ENCODE measurements at places on chromosomes 3 and 15. TPM values are rescaled to one million over a fixed set of nuclear protein-coding genes. Genes with fewer than 3 reads are reported as not detected.
A peak's percentile ranks its signal among the peaks of the same experiment; 100 is the strongest.

- DNase-seq, result peak; percentile 74
These were observed 626.1 kb downstream of the MAGI1 start for GRCh38 chr3:65412588-65412987.

Gene IGDCC3
- not detected for polyA plus RNA-seq

GRCh38 chr3:23834082-23834870 lies 28.5 kb downstream of the UBE2E1 start:
- no peak for DNase-seq

GRCh38 chr3:120258009-120258408 lies 27.0 kb downstream of the GPR156 start:
- no peak for DNase-seq

DNA sequence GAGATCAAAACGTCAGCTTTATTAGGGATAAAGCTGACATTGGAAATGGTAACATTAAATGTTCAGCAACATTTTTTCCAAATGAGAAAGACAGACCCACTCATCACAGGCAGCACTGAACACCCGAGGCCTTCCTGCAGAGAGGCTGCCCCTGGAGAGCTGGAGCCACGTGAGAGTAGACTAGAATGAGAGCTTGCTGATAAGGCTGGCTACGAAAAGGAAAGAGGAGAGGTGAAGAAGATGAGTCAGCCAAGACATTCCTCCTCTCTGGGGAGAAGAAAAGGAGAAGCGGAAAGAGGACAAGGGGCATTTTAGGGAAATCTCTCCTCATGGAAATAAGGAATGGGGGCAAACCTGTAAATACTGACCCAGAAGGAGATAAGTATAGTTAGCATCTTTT lies 7.3 kb downstream of the CYP19A1 start:
- no peak for DNase-seq

DNA sequence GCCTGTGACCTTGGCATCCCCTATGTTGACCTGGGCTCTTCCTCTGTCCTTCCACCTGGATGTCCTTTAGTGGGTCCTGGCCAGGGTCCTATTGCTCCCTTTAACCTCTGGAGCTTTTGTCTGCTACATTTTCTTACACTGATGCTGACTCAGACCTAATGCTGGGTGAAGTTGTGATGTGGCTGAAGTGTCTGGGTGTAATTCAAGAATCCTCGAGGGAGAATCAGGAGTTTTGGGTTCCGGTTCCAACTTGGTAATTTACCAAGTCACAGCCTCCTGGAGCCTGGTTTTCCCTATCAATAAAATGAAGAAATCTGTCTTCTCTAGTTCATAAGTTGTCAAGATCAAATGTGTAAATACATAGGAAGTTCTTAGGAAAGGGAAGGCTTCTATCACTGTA lies 25.6 kb downstream of the CEP19 start:
- no peak for DNase-seq

- peak; percentile 44 for DNase-seq
These were observed 40.9 kb downstream of the SEMA3G start for GRCh38 chr3:52403955-52404354.

DNA sequence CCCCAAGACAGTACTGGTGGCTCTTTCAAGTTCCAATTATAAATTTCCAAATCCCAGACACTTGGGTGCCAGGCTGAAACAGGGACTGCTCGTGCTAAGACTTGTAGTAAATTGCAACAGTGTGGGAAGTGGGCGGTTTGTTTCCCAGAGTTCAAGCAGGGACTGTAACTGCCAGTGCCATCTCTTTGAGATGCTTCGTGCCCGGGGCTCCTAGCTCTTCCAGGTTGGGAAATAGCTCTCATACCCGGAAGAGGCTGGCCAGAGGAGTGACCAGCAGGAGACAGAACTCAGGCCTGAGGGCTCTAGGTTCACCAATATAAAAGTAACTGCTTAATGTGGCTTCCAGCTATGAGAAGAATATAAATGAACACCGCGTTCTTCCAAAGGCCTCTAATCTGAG lies 54.0 kb upstream of the NEO1 start:
- DNase-seq, result no peak

DNA sequence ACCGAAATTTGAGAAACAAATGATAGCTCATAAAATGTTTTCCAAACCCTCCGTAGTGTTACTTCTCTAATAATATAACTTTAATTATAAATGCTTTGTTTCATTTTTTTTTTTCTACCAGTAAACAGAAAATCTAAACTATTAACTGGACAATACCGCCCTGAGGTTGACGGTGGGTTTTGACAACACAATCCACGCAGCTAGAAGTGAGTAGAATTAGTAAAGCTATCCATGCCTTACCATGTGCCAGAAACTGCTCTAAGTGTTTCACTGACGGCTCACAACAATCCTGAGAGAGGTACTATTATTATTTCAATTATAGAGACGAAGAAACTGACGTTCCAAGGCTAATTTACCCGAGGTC lies 410 bp downstream of the NDUFAF1 start:
- DNase-seq, result no peak

DNA sequence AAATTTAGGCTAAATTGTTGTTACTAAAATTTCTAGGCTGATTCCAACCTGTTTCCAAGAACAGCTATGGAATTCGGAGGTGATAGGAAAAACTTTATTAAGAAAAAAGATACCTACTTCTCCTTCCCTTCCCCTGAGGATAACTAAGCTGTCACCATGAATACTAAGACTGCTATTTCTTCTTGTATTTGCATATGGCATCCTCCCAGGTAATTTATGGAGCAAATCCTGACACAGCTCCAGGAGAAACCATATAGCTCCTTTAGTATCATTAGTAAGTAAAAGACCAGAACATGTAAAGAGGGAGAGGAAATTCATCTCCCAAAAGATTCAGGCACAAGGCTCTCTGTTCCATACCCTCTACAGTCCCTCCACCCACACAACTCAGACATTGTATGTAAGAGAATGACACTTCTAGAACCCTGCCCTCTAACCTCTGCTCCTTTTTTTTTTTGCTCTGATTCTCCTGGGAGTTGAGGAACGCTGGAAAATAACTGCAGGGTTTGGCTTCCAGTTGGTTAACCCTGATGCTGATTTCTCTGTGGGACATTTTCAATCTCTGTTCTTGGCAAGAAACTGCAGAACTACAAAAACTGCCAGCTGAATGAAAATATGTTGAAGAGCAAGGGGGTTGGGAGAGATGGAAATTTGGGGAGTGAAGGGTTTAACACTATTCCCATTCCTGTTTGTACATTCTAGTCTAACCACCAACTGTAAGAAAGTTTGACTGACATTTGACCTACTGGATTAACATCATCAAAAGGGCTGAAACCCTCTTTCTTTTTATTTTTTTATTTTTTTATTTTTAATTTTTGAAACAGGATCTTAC lies 14.2 kb upstream of the MAGI1 start:
- DNase-seq, result no peak

GRCh38 chr3:51968170-51968775 lies 1.0 kb upstream of the PCBP4 start:
- peak; percentile 49 for DNase-seq

DNA sequence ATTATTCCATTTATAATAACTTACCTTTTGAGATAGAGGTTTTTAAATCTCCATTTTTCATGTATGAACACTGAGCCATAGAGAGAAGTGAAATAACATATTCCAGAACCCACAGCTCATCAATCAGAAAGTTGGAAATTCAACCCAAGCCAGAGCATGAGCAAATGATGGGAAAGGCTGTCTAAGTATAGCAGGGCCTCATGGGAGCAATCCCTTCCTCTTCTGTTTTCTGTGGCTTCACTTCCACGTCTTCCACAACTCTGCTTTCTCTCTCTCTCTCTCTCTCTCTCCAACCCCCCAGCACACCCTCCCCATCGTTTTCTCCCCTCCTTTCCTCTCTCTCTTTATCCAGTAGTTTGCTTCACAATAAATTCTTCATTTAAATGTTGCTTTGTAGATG lies 14.8 kb upstream of the IL1RAP start:
- DNase-seq, result no peak

DNA sequence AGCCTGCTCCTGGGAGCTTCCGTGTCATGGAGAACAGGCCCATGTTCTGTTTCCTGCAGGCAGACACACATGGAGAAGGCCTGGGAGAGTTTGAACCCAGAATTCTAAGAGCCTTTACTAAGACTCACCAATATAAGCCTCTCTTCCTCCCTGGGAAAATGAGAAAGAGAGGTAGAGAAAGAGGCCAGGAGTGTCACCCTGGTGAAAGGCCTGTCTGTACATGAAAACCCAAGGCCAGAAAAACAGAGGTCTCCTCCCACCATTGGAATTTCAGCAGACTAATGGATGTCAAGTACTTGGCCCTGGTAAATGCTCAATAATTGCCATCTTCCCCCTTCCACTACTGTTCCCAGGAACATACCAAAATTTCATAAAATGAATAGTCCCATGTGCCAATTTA lies 117.6 kb downstream of the TOP2B start:
- DNase-seq, result no peak

DNA sequence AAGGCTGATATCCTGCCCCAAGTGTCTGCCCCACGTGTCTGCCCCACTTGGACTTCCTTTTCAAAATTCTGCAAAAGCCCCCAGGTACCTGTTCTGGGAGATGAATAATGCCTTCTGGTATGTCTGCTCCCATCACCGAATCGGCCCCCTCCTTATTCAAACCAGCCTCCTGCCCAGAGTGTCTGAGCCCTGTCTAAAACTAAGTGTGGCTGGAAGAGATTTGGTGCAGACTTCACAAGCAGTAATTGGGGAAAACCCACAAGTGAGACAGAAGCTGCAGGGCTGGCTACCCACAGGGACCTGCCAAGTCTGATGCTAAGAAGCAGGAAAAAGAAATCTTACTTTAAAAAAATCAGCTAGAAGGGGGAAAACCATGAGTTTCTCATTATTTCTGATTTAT lies 85.1 kb downstream of the DUT start:
- DNase-seq, result no peak

DNA sequence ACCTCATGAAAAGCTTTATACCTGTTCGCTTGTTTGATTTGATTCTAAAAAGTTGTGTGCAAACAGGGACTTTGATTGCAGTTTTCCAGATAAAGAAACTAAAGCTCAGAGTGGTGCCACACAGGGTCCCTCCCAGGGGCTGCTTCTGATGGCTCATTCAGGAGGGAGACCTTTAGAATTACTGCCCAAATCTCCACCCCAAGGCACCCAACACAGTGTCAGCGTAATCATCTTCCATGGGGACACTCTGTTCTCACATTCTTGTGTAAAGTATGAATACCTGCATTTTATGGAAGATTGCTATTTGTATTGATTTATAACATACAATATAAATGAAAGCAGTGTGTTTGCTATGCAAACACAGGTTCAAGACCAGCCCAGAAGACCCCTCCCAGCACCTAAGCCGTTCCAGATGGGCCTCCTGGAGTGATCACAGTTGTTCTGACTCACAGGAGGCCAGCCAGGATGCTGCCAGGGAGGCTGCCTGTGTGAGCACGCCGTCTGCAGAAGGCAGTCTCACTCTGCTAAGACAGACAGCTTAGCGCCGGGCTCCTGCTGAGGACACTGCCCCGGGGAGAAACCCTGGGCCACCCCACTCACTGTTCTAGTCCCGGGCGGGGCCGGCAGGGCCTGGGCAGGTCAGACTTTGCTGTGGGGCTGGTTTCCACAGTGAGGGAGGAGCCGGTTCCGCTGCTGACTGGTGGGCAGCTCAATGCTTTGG lies 185.6 kb downstream of the FAM43A start:
- DNase-seq, result peak; percentile 73

GRCh38 chr15:32641517-32642059 lies at the start of gene SCG5:
SCG5 (plus strand) TSS chr15:32641710; CDS start chr15:32643593, 1,883 bp downstream.
- DNase-seq, result no peak

GRCh38 chr3:151312972-151313371 lies 3.6 kb downstream of the GPR87 start:
- no peak for DNase-seq

- peak; percentile 84 for DNase-seq
These were observed 96.1 kb upstream of the CHD2 start for GRCh38 chr15:92803852-92804609.

- DNase-seq, result no peak
These were observed 33.7 kb downstream of the SYNM start for GRCh38 chr15:99138491-99138982.

Gene CTXN2
- not detected for polyA plus RNA-seq

Gene WDR93
- polyA plus RNA-seq, result not detected

Gene NR2F2
- polyA plus RNA-seq, result 16.1 TPM

DNA sequence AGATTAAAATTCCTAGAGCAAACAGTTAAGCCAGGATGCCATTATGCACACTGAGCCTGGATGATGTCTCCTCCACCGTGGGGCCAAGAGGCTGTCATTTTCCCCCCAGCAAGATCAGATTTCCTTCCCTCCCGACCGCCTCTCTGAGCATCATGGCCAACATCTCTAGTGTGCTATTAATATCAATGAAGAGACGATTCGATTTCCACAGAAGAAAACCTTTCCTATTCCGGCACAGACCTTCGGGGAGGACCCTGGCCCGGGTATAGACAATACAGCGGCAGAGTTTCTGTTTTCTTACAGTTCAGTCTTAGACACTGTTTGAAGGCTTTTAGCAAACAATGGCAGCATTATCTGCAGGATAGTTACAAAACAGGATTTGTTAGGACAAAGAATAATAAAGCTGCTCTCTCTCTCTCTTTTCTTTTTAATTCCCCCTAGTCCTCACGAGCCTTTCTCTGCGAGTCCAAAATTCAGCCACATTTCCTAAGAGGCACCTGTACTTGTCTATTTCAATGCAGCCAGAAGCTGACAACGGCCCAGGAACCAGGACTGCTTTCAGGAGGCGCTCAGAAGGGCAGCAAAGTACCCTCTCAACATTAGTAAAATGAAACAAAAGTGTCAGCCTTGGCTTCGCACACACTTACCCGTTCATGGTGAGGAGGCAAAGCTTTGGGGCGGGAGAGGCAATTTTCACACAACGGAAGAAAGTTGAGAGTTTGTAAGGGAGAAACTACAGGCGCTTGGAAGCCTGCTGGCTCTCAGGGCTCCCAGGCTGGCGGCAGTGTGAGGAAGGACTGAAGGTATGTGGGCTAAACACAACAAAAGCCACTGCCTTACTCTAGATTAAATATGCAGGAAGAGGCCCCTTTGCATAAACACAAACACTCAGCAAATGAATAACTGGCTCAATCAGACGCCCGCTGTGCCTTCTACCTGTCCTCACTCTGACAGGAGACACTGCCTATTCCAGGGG lies 278.0 kb downstream of the FOXP1 start:
- peak; percentile 49 for DNase-seq

- DNase-seq, result no peak
These were observed 62.6 kb upstream of the ATP11B start for GRCh38 chr3:182730675-182731042.

Gene ACKR2
- 0.57 TPM for polyA plus RNA-seq

- DNase-seq, result no peak
These were observed 440.7 kb upstream of the THBS1 start for GRCh38 chr15:39140060-39140604.

Gene CFAP100
- polyA plus RNA-seq, result not detected

DNA sequence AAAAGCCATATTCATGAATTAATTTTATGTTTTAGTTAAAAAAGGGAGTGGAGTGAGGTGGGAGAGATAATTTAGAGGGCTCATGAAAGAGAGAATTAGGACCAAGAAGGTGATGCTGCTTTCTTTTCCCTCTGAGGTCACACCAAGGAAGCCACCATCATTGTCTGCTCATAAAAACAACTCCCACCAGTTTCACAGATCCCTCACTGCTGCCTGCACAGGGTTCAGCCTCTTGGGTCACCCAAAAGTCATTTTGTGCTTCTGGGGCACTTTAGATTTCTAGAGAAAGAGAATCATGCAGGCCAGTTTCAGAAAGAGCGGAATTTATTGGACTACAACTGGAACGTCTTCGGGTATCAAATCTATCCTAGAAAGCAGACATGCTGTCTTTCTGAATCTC lies 241.4 kb upstream of the EOMES start:
- no peak for DNase-seq

Gene CIAO2A
- 111 TPM for polyA plus RNA-seq

- peak; percentile 56 for DNase-seq
These were observed 88.7 kb upstream of the EPHB3 start for GRCh38 chr3:184472723-184473428.

Gene CLDN11
- 1.8 TPM for polyA plus RNA-seq

Gene PATL2
- 3.3 TPM for polyA plus RNA-seq

- DNase-seq, result no peak
These were observed 109.4 kb upstream of the ATP11B start for GRCh38 chr3:182683858-182684257.
